H4 (cell line): ENCODE measurements at places on chromosomes 4 and X.
A peak's percentile ranks its signal among the peaks of the same experiment; 100 is the strongest.

DNA sequence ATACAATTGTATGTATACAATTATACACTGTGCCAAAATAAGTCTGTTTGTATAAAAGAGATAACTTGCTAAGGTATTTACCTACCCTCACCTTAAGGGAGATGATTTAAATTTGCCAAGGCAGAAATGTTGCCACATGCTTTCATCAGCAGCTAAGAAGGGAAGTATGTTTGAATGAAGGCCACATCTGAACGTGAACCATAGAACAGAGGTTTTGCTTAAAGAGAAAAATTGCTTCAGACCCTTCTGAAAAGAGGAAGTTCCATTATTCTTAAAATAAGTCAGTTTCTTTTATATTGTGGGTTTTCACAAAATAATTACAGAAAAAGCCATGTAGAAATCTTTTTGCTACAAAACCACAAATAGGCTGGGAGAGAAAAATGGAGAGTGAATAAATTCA, 621.5 kb upstream of the HTR2C start:
- no peak for DNase-seq

- DNase-seq: peak; percentile 19
Measured at GRCh38 chr4:56909086-56909894, 1.6 kb downstream of the REST start.

GRCh38 chr4:153204247-153204671, at the start of gene TRIM2:
Gene TRIM2 (plus strand): TSS chr4:153204443. CDS start chr4:153204531, 88 bp downstream.
- DNase-seq: peak; percentile 69

GRCh38 chr4:119286377-119287002, 35.4 kb downstream of the FABP2 start:
- DNase-seq: peak; percentile 32

- DNase-seq: no peak
Measured at GRCh38 chr4:112312610-112313239, 15.6 kb downstream of the ALPK1 start.

DNA sequence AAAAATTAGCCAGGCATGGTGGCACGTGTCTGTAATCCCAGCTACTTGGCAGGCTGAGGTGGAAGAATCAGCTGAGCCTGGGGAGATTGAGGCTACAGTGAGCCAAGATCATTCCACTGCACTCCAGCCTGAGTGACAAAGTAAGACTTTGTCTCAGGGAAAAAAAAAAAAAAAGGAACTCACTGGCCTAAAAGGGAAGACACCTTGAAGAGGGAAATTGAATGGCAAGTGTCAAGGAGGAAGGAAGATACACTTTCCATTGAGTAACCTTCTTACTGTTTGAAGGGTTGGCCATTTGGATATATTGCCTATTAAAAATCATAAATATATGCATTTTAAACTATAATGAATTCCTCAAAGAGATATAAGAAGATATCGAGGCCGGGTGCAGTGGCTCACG, 147.5 kb upstream of the FAM241A start:
- DNase-seq: no peak

GRCh38 chrX:54891573-54891972, 29.1 kb upstream of the TRO start:
- peak; percentile 4 for DNase-seq

GRCh38 chr4:26751004-26751403, 109.6 kb upstream of the STIM2 start:
- DNase-seq: no peak
